ENCODE measurements at places on chromosomes 4 and X. TPM values are rescaled to one million over a fixed set of nuclear protein-coding genes. Genes with fewer than 3 reads are reported as not detected.

GRCh38 chrX:133005042-133005441 is 46.6 kb upstream of the HS6ST2 start:
- DNase-seq = no peak

DNA sequence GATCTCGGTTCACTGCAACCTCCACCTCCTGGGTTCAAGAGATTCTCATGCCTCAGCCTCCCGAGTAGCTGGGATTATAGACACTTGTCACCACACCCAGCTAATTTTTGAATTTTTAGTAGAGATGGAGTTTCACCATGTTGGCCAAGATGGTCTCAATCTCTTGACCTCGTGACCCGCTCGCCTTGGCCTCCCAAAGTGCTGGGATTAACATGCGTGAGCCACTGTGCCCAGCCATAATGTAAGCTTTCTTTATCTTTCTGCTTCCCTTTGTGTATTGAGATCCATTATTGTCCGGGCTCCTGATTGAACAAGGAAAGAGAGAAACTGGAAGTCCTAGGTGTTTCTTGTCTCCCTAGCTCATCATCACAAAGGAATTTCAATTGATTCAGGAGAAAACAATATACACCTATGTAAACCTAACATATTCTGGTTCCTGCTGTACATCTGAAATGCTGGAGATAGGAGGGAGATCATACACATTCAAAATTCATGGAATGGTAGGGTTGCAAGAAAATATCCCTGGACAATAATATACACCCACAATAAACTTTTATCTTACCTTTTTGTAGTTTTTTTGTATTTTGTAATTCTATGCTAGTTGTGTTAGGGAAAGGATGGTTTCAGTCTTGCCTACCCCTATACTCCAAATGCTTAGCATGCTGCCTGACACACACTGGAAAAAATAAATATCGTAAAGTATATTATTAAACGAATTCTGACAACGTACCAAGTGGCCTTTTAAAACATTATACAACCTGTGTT is 194.4 kb upstream of the HS3ST1 start:
- DNase-seq = no peak

GRCh38 chrX:71475785-71476540 is 56.9 kb upstream of the OGT start:
- DNase-seq = no peak

GRCh38 chrX:49042581-49043219 is 457 bp downstream of the TFE3 start:
- no peak for DNase-seq

HELT gene
- not detected for total RNA-seq

DNA sequence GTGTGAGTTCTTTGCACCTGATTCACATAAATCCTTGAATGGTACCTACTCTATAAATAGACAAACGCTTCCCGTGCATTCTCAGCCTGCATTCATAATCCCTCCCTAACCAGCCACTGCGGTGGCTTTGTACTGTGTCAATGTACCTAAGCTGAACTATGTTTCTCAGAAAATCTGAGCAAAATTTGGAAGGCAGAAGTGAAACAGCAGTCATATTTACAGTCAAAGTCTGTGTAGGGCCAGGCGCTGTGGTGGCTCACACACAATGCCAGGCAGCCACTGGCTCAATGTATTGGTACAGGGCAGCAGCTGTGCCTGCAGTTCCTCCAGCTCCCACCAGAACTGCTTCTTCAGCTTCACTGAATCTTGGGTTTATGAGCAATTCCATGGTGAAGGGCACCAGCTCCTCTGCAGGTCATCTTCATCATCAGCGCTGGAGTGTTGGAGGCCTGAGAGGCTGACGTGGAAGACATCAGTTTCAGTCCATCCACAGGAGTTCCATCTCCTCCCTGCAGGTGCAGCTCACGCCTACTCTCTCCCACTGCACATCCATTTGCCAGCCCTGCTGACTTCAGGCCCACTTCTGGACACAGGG is 32.3 kb upstream of the IRF2 start:
- DNase-seq = no peak

- DNase-seq = peak; percentile 46
These were observed 670 bp downstream of the PAPSS1 start for GRCh38 chr4:107719207-107719921.

GRCh38 chr4:165393704-165394103 is 14.9 kb downstream of the CPE start:
- peak; percentile 6 for DNase-seq

- peak; percentile 50 for DNase-seq
These were observed 340.1 kb upstream of the CTSO start for GRCh38 chr4:156293657-156294297.

GRCh38 chr4:82463221-82463620 is 32.8 kb downstream of the ENOPH1 start:
- DNase-seq = no peak

GRCh38 chrX:152821145-152821765 is 9.3 kb downstream of the CETN2 start:
- DNase-seq = peak; percentile 29

DNA sequence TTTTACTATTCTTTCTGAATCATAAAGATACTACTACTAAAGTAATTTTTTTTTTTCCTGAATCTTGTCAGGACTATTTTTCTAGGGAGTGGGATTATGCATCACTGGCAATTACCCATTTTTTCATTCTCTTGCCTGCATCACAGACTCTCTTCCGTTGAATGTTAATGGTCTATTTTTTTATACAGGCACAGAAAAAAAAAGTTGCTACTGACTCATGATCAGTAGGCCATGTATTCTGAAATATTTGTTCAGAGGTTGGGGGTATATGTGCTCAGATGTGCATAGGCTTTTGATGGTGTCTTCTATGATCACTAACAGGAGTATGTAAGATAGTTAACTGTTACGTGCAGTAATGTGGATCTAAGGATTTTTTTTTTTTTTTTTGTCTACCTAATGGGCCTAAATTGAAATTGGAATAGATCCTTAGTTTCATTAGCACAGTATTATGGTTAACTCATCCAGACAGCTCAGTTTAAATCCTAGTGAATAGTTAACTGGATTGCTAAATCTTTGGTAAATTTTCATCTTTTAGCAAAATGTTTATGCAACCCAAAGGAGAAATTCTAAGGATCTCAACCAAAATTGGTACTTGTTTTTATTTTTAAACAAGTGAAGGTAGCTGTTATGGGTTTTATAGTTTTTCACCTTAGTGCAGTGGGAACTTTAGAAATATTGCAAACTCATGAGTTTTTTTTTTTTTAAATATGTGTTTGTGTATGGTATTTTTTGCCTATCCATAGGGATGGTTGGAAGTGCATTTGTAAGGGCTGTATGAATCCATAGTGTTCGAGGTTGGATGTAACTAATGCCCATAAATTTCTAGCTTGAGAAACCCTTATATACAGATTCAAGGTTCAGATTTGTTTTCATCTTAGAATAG is 12.1 kb downstream of the BMP2K start:
- peak; percentile 78 for DNase-seq

XK gene
- total RNA-seq = 0.30 TPM

- DNase-seq = no peak
These were observed 15.8 kb upstream of the IGFBP7 start for GRCh38 chr4:57125996-57126395.

GRCh38 chrX:150621652-150622051 is 53.2 kb downstream of the MTM1 start:
- DNase-seq = no peak

GRCh38 chrX:107465932-107466620 is 16.6 kb downstream of the FRMPD3 start:
- no peak for DNase-seq

GRCh38 chr4:143498021-143498420 is 15.5 kb upstream of the SMARCA5 start:
- no peak for DNase-seq

DNA sequence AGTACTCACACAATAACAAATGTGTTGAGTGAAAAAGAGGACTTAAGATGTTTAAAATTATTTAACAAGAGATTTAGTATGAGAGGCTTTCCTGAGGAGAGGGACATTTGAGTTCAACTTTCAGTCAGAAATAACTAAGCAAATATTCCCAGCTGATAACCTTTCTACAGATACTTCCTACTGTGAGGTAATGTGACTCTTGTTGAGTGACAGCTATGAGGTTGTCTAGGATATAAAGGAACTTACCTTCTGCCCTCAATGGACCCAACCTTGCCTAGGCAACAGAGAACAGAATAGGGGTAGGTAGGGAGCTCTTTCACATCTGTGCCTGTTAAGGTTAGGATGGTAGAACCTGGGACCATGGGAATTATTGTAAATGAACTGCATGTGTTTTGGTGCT is 54.7 kb downstream of the GLUD2 start:
- no peak for DNase-seq

DNA sequence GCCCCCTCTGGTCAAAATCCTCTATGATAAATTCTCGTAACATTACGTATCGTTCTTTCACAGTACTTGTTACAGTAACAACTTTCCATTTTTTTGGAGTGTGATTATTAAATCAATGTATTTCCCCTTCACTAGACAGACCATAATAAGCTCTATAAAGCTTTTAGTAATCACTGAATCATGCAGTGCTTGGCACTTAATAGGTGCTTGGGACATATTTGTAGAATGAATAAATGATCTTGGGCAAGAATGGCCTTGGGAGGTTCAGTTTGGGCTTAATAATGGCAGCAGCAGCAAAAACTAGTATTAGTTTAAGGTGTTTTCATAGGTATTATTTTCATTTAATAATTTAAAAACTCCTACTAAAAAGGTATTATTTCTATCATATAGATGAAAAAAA is 33.4 kb upstream of the SFRP2 start:
- no peak for DNase-seq

DNA sequence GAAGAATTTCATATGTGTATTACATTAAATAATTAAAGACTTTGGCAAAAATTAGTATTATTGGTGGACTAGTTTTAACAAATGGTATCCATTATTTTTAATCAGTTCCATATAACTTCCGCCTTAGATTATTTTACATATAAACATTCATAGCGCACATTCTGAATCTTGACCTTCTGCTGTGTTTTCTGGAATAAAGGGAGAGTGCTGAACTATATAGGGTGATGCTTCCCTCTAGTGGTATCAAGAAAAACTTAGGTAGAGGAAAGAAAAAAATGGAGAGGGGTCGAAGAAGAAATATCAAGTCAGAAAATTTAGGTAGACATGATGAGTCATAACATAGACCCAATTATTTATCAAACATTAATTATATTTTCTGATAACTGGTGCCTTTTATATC is 155.6 kb upstream of the PACRGL start:
- DNase-seq = peak; percentile 59

- DNase-seq = no peak
These were observed 45.5 kb downstream of the NFKB1 start for GRCh38 chr4:102546635-102547034.

DNA sequence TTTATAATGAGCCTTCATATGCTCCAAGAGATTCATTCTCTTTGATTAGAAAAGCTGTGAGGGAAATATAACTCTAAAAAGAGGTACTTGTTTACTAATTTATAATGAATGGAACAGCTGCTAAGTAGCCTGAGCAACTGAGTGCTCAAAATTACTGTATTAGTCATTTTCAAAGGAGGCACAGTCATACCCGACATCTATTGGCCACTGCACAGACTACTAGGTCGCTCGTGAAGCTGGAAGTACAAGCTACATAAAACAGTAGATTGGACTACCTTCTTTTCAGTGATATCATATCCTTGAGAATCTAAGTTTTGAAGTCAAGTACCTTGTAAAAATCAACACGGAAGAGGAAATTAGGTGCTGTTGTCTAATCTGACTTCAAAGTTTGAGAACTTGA is 52.0 kb upstream of the GLRB start:
- no peak for DNase-seq

DNA sequence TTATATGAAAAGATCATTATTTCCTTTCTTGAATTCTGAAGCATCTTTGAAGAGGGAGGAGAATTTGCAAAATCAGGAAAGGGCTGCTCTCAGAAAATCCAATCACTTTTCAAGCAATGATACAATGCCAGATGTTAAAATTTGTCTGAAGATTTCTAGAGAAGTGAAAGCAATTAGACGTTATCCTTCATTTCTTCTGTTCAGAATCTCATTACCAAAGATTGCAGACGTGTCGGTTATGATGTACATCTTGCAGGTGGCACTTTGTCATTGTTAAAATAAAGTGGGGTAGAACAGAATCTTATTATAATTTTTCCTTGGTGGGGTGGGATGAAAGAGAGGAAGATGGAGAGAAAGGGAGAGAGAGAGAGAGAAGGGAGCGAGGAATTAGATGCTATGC is 296.4 kb upstream of the STS start:
- no peak for DNase-seq

NEXMIF gene
- total RNA-seq = 0.17 TPM

ZCCHC4 gene
- total RNA-seq = 13.6 TPM

DNA sequence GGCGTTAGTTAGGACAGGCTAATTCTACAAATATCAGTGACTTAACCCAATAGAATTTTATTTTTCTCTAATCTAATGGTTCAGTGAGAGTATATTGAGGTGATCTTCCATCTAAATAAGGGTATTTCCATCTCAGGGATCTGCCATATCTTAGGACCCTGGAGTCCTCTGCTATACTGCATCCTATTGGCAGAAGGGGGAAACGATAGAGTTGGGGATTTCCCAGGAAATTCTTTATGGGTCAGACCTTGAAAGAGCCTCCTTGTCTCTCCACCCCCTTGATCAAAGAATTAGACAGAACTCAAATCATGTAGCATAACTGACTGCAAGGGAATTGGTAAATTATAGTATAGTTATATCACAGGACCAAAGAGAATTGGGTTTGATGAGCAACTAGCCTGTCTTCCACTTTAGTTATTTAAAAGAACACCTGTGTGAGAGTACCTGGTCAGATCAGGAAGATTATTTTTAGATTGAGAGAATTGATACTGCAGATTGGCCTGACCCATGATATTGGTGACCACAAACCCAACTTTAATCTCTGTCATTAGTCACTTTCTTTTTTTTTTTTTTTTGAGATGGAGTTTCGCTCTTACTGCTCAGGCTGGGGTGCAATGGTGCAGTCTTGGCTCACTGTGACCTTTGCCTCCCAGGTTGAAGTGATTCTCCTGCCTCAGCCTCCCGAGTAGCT is 25.6 kb downstream of the SMARCA5 start:
- no peak for DNase-seq

- DNase-seq = no peak
These were observed 235.9 kb upstream of the DMD start for GRCh38 chrX:33447285-33447684.

GRCh38 chrX:120207009-120207605 is 43.5 kb upstream of the ZBTB33 start:
- DNase-seq = peak; percentile 1

SULT1E1 gene
- 0.30 TPM for total RNA-seq

- DNase-seq = no peak
These were observed 240.6 kb downstream of the AFAP1 start for GRCh38 chr4:7699031-7699430.

- no peak for DNase-seq
These were observed 11.5 kb downstream of the IGSF1 start for GRCh38 chrX:131277543-131278136.

GRCh38 chrX:38357747-38358673 is 5.6 kb downstream of the OTC start:
- DNase-seq = no peak
